ENCODE measurements at places on chromosomes 7 and 10. TPM values are rescaled to one million over a fixed set of nuclear protein-coding genes. Genes with fewer than 3 reads are reported as not detected.

FAM13C gene
- 6.9 TPM for total RNA-seq

DNA sequence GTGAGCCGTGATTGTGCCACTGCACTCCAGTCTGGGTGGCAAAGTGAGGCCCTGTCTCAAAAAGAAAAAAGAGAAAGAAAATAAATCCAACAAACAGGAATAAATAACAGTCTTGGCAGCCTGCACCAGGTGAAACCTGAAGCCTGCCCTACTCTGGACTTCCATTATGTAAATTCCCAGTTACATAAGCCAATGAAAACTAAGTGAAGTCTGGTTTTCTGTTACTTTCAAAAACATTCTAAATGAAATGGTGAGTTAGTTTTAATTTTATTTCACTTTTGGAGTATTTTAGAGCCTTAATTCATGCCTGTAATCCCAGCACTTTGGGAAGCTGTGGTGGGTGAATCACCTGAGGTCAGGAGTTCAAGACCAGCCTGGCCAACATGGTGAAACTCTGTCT, 22.5 kb upstream of the HIBADH start:
- no peak for DNase-seq

GRCh38 chr7:130096243-130096827, 26.0 kb downstream of the KLHDC10 start:
- no peak for DNase-seq

RPEL1 gene
- total RNA-seq: not detected

DNA sequence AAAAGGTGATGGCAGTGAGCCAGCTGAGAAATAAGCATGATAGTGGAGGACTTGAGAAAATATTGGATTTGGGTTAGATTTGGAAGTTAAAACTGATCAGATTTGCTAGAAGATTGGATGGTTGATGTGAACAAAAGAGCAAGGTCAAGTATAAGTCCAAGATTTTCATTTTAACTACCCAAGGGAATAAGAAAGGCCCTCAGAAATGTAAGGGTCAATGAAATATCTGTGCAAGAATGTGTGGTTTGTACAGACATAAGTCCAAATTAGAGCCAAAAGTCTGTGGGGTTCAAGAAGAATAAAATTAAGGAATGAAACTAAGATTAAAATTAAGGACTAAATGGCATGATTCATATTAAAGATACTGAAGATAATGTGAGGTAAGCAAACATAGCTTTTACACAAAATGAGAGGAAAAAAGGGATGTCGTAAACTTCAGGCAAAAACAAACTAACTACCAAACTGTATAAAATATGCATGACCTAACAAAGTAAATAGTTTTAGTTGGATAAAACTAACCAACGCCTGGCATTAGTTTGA, 78.4 kb upstream of the CACNA2D1 start:
- DNase-seq: no peak

DNA sequence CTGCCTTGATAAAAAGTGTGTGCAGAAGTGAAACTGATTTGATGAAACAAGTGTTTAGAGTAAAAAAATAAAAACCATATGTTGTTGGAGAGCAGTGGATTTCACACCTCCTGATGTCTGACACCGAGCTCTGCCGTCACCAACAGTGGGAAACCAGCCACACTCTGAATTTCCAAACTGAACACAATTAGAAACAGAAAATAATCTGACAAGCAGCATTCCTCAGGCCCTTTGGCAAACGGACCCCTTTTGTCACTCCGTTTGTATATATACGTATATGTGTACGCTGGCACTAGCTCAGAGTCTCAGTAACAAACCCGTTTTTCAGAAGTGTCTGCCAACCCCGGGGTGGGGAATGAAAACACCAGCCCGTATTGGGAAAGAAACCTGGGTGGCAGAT, 32.4 kb downstream of the TACC2 start:
- DNase-seq: no peak
